Fibroblast of pulmonary artery (primary cell): ENCODE measurements at places on chromosomes 12 and 14.

DNA sequence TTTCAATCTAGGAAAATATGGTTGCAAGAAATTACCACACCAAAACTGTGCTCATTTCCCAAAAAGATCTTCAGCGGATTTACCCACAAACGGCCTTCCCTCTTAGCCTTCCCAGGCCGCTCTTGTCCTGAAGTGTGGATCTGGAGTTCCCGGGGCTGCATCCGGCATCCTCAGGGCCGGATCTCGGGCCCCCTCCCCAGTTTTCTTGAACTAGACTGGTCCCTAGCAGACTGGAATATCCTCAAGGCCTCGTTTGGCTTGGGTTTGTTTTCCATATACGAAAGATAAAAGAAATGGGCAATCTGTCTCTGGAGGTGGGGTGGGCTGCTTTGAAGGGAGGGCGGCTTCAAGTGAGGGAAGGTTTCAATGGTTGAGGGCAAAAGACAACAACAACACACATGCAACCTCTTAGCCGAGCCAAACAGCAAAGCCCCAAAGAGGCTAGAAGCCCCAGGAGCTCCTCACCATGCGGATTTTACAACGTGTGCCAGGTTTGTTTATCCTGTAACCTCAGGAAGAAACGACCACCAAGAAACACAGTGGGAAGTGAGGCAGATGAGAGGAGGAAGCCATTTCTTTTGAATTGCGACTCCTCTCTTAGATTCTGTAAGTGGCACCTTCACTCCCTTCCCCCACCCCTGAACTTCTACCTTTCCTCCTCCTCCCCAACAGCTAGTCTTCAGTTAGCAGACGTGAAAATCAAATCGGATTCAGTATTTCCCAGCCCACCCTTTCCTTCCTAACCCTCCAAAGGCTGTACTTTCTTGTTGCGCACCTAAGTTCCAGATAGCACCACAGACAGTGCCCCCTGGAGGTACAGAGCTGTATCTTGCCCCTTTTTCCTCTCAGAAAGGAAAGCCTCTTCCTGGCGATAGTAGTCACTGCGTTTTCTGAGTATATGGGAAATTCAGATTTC is 2.6 kb downstream of the MYF6 start:
- DNase-seq: peak; percentile 20

DNA sequence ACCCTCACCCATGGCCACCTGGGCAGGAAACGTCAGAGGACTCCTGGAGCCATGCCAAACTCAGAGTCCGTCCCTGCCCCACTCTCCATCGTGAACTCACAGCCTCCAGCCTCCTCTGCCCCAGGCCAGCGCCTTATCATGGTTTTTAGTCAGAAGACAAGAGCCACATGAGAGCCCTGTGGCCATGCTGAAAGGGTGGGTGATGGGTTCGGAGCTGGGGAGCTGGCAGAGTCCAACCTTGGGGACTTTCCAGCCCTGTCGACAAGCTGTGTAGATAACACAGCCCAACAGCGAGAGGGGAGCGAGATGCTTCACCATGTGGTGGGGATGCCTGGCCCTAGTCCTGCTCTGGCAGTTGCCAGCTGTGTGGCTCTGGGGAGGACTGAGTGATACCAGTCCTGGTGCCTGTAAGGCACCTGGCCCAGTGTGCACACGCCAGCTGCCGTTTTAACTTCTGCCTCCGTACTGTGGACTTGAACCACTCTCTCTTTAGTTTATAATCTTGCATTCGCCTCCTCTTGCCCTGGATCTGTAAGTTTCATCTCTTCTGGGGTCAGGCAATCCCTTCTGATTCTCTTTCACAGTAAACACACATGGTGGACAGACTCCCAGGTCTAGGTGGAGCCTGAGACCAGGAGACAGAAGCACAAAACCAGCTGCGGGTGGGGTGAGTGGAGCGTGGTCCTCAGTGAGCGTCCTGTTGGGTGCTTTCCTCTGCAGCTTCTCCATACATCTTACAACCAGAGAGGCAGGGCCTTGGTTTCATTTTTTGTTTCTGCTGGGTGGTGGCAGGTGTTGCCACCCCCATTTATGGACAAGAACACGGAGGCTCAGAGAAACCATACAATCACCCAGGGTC is 55.3 kb downstream of the RIN3 start:
- no peak for DNase-seq

DNA sequence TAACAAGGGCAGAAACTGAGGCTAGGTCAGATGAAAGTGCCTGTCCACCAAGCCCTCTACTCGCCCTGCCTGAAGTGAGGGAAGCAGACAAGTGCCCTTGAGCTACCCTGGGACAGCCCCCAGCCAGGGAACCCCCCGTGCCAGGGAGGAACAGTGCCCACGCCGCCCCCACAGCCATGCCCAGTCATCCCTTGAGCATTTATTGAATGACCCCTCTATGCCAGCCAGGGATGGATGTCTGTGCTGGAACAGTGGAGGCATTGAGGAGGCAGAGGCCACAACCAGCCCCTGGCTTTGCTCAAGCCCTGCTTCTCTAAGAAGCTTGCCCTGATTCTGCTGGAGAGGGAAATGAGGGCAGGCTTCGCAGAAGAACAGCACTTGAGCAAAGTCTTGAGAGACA is 3.7 kb upstream of the AQP6 start:
- DNase-seq: no peak

GRCh38 chr14:65506801-65507200 is 94.3 kb downstream of the FUT8 start:
- no peak for DNase-seq

- no peak for DNase-seq
Measured at GRCh38 chr12:21369141-21369980, 3.3 kb upstream of the IAPP start.
